ENCODE measurements at places on chromosomes 3 and 15.

DNA sequence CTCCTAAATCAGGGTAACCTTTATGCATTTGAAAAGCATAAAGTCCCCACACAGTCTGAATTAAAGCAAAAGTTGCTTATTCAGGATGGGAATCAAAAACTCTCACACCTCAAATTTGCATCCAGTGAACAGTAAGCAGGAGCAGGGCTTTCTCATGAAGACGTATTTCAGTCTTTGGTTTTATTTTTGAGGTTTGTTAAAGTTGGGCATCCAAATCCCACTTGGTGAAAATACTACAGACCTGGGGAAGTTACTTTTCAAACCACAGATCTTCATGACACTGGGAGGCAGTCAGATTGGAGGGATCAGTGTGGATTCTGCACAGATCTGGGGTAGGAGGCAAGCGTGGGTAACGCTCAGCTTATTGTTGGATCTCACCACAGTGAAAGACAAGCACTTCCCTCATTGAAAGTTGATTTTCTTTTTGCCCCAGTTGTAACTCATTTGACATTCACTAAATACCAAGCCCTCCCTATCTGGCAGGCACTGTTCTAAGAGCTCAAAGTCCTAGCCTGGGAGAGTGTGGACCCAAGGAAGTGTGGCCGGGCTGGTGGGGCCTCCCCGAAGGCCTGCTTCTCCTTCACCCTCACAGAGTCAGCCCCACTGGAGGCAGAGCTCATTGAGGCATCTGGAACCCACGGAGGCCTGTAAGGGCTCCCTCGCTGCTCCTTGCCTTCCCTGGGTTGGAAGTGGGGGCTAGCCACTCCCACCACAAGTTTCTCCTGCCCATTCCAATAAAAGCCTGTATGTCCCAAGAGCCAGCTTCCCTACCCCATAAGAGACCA lies 783 bp upstream of the ISG20 start:
- no peak for DNase-seq

GRCh38 chr3:21407743-21408142 lies 343.3 kb downstream of the ZNF385D start:
- no peak for DNase-seq

DNA sequence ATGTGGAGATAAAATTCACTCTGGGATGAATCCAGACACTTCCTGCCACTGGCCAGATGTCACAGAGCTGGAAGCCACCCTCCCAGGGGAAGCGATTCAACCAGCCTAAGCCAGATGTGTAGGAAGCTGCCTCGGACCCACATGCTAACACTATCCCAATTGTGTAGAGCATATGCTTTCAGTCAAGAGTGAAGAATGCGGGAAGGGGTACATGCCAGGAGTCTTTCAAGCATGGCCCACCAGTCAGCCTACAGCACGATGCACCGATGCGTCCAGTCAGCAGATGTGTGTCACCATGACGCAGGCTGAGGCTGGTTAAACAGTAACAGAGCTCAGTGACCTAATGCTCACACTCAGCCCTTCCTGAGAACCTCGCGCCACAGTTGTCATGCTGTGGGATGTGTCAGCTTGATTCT lies 38.8 kb upstream of the BNC1 start:
- DNase-seq, result no peak

DNA sequence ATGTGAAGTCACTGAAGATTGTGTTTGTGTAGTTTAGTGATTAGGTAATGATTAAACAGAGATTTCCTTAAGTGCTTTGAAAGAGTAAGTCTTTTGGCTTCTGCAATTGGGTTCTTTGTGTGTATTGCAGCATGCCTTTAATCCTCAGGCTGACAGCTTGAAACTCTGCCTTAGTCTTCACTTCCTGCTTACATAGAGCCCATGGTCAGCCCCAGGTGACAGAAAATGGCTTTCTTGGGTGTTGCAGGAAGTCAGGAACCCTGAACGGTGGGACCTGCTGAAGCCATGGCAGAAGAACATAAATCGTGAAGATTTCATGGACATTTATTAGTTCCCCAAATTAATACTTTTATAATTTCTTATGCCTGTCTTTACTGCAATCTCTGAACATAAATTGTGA lies 61.3 kb downstream of the KBTBD8 start:
- DNase-seq, result no peak

GRCh38 chr3:126649556-126650092 lies 5.3 kb downstream of the TXNRD3 start:
- DNase-seq, result no peak

DNA sequence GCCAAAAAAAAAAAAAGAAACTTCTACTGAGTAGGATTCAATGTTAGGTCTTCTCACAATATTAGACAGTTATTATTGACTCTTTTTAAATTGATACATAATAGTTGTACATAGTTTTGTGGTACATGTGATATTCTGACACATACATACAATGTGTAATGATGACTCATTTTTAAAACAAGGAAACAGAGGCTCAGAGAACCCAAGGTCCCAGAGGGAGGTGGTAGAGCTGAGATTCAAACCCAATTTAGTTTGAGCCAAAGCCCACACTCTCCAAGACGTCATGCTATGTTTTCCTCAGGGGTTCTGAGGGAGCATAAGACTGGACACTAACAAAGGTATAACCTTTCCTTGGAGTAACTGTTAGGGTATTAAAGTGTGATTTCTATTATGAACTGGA lies 40.6 kb downstream of the MYO5C start:
- no peak for DNase-seq

- no peak for DNase-seq
These were observed 235.6 kb downstream of the CLSTN2 start for GRCh38 chr3:140170612-140171011.

DNA sequence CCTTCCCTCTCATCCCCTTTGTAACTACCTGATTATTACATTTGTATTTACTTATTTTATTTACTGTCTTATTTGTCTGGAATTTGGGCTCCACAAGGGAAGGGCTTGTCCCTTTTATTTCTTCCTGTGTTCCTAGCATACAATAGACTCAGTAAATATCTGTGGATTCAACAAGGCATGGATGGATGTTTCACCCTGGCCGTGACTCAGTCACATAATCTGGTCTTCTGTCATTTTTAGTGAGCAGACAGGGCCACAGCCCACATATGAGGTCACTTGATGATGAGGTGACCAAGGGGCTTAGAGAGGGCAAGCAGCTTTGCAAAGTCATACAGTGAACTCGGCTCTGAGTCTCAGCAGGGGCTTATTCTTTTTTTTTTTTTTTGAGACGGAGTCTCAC lies 7.8 kb upstream of the DAG1 start:
- no peak for DNase-seq

GRCh38 chr3:97656638-97657037 lies 107.9 kb upstream of the ARL6 start:
- no peak for DNase-seq

- DNase-seq, result no peak
These were observed 22.9 kb downstream of the BTLA start for GRCh38 chr3:112476346-112476745.

DNA sequence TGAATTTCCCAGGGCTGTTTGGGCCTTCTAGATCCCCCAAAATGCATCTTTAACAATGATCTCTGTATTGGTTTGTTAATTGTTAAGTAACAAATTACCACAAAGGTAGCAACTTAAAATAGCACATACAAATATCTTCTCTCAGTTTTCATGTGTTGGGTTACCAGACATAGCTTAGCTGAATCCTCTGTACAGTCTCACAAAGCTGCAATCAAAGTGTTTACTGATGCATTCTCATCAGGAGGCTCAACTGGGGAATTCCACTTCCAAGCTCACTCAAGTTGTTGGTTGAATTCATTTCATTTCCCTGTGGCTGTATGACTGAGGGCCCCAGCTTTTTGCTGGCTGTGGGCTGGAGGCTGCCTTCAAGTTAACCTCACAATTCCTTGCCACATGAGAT lies 297.6 kb downstream of the RPLP1 start:
- DNase-seq, result no peak

DNA sequence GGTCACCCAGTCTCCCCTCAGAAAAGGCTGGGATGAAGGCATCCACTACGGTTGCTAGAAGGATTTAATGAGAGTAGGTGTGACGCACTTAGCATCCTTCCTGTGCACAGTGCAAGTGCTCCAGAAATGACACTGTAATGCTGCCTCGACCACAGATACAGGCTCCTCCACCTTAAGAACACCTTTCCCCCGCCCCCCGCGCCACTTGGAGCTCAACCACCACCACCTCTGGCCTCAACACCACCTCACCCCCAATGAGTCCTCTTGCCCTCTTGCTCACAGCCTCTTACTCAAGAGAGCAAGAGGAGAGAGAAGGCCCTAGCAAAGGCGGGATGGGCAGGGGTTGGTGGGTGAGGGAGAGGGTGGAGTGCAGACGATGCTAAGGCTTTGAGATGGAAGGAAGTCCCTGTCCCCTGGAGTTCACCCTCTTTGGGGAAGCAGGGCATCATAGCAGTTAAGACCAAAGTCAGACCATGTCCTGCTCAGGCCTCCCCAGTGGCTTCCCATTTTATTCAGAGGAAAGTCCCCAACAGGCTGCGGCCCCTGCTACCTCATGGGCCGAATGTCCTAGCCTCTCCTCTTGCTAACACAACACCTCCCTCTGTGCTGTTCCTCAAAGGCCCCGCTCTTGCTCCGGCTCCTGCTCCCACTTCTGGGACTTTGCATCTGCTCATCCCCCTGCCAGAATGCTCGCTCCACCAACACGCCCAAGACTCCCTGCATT lies 8.3 kb downstream of the STARD5 start:
- DNase-seq, result no peak

Measured in stimulated activated naive CD4-positive, alpha-beta T cell treated with Interleukin-2 at 50 U/mL for 16 hours (primary cell).